ENCODE measurements at places on chromosomes 2 and 18.

DNA sequence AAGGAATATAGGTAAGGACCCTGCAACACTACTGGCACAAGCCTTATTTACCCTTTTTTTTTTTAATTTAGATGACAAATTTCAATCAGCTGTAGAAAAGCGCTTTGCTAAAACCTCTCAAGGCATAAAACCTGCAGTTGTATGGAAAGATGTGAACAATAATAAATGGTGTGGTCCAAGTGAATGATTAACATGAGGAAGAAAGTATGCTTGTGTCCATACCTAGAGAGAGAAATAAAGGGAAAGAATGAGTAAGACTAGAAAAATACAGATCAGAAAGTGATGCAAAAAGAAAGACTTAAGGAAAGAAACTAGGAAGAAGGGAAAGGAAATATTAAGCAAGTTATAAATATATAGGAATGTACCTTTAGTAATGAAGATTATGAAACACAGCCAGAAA is 119.2 kb upstream of the SCN7A start:
- DNase-seq, result no peak

- no peak for DNase-seq
These were observed 306.7 kb upstream of the SALL3 start for GRCh38 chr18:78672862-78673446.

- no peak for DNase-seq
These were observed 18.9 kb upstream of the SLC38A11 start for GRCh38 chr2:164974221-164974620.

GRCh38 chr2:109348671-109349502 is 219.9 kb downstream of the SH3RF3 start:
- no peak for DNase-seq

GRCh38 chr2:134273256-134273983 is 19.5 kb downstream of the MGAT5 start:
- DNase-seq, result no peak

DNA sequence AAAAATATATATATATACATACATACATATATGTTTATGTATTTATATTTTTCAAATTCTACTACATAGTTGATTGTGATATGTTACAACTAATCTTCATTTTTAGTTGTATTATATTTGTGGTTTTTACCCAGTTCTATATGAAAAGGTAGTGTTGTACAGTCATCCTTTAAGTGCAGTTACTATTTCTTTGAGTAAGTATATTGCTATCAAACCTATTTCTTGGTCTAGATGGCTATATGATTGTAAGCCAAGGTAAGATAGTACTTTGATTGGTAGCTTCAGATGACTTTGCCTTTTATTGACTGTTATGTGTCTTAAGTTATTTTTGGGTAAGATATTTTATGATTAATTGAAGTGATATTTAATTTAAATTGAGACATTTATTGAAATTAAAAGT is 89.6 kb downstream of the AGPS start:
- DNase-seq, result no peak

GRCh38 chr2:238914648-238915015 is 66.7 kb downstream of the TWIST2 start:
- no peak for DNase-seq

- no peak for DNase-seq
These were observed 85.4 kb downstream of the DYSF start for GRCh38 chr2:71538656-71539265.

DNA sequence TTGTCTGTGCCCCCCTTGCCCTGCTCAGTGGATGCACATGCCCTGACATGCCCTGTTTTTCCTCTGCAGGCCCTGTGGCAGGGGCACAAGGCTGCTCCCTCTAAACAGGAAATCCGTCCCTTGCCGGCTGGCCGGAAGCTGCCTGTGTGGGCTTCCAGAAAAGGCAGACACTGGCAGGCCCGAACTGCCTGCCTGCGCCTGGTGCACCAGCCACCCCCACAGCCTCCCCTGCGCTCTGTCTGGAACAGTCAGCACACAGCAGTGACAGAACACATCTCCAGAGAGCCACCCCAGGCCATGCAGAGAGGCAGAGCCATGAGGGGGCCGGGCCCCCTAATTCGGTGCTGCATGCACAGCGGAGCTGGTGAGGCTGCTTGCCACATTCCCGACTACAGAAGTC is 33.5 kb downstream of the LOXHD1 start:
- DNase-seq, result no peak

DNA sequence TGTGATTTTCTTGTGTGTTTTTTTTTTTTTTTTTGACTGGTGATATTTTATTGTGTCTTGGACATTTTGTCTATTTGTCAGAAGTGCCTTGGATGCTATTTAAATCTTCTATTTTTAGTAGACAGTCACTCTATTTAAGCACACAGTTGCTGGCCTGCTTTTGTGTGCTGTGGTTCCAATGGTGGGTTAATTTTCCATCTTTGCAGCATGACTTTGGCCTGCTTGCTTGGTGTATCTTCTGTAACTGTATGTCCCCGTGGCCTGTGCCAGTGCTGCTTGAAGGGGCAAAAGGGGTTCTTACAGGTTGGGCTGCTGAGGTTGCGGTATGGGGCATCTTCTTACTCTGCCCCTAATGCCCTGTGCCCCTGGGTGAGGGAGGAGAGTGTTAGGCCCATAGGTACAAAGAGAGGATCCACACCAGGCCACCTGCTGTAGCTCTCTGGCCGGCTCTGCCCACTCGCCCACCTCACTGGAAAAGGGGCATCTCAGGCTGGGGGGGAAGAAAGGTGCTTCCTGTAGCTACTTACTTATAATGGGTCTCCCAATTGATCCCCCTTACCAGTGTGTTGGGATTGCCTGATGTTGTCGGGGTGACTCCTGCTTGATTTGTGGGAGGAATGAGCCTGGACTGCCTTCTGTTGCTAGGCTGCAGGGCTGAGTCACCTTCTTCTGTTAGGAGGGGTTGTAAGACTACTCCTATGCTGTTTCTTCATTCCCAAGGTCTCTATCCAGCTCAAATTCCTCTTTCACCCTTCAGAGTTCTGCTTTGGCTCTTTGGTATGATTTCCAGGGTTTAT is 490.0 kb upstream of the HS6ST1 start:
- no peak for DNase-seq

DNA sequence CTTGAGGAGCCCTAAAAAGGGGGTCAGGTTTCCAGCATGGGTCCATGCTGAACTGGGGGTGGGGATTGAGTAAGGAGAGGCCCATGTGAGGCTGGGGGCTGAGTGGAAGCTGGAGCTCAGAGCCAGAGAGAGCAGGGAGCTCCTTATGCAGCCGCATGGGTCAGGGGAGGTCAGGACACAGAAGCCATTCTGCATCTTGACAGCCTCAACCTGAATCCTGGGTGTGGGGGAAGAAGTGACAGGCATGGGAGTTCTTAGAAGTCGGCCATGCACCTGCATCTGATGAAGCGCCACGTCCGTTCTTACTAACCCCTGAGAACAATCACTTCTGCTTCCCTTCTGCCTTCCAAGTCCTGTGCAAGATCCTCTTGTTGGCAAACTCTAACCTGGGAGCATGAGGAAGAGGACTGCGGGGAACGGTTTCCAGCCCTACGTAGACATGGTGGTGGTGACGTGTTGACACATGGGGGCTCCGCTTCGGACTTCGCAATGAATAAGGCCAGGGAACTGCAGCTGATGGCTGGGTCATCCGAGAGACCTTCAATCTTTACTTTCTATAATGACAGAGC is 22.3 kb downstream of the GNLY start:
- DNase-seq, result no peak

DNA sequence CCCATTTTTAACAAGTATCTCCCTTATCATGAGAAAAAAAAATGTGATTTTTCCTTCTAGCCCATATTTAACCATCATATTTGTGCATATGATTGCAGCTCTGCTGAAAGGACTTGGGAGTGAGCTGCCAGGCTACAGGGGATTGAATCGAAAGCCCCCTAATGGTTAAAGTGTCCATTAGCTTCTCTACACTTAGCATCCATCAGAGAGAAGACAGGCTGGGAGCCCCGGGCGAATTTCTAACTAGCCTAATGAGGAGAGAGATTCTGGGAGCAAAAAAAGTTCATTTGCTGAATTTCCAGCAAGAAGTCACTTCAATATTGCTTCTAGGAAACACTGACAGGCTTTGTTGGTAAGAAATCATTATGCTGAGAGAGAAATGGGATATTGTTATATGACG is 848.8 kb downstream of the TDRD15 start:
- no peak for DNase-seq

- no peak for DNase-seq
These were observed 1.9 kb downstream of the DNMT3A start for GRCh38 chr2:25339791-25340180.

- no peak for DNase-seq
These were observed 99.7 kb downstream of the SLC8A1 start for GRCh38 chr2:40352041-40352702.

- no peak for DNase-seq
These were observed 230.7 kb downstream of the KCNH7 start for GRCh38 chr2:162607915-162608314.

DNA sequence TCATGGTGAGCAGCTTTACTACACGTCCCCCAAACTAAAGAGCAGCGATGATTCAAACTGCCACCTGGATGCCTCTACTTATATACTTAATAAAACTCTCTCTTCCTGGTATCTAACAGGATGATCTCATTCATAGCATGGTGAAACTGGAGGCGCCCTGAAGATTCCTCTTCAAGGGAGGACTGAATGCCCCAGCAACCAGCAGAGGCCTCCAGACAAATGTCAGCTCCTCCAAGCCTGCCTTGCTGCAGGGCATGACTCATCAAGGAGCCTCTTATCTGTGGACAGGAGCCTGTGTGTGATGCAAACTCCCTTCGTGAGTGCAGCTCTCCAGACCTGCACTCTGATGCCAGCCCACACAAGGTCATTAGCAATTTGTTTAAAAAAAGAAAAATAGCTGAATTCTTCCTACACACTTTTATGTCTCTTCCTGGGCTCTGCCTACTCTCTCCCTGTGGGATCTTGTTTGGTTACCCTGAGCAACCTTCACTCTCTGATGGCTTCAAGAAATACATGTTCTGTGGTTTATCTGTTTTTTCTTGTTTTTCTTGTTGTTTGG is 30.2 kb downstream of the LONRF2 start:
- DNase-seq, result peak; percentile 41

DNA sequence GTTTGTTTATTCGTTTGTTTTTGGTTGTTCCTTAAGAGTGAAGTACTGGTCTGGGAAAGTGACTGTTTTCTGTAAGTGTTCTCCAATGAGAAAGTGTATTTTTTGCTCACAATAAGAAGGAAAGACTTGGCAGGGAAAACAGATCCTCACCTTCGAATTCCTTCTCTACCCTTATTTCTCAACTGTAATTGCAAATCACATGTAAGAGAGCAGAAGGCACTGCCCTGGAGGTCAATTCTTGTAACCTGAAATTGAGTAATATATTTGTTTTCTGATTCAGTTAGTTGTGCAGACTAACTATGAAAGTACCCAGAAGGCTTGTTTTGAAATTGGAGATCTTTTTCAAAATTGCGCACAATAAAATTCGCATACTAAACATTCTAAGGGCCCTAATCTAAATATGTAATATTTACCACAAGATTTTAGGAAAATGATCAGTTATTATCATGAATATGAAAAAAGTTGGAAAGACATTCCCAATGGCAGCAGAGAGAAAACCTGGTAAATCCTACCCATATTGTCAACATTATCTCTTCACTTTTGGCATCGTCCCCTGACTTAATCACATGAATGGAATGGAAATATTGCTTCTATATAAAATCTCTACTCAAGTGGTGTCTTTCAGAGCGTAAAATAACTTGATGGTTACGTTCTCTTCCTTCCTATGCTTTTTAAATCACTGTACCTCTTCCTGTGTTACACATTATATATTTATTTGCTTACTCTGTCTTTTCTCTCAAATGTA is 24.1 kb downstream of the TFPI start:
- DNase-seq, result no peak

- no peak for DNase-seq
These were observed 268.3 kb upstream of the SPRED2 start for GRCh38 chr2:65700720-65701119.

GRCh38 chr18:14978191-14978590 is 230.2 kb downstream of the ANKRD30B start:
- no peak for DNase-seq

- no peak for DNase-seq
These were observed 27.5 kb downstream of the TMEM178A start for GRCh38 chr2:39693245-39693644.

GRCh38 chr2:55176094-55176415 is 56.0 kb downstream of the CLHC1 start:
- DNase-seq, result no peak

DNA sequence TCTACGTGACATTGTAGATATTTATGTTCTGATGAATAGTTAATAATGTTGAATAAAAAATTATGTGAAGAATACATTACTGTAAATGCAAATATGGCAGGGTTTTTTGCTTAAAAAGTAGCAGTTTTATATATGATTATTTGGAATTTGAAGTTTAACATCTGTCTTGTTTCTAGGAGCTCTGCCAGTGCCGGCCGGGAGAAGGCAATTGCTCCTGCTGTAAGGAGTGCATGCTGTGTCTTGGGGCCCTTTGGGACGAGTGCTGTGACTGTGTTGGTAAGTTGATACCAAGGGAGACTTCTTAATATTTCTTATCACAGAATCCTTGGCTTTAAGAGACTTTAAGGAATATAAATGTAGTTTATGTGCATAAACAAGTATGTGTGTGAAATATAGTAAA is 25.2 kb downstream of the TWSG1 start:
- DNase-seq, result no peak

DNA sequence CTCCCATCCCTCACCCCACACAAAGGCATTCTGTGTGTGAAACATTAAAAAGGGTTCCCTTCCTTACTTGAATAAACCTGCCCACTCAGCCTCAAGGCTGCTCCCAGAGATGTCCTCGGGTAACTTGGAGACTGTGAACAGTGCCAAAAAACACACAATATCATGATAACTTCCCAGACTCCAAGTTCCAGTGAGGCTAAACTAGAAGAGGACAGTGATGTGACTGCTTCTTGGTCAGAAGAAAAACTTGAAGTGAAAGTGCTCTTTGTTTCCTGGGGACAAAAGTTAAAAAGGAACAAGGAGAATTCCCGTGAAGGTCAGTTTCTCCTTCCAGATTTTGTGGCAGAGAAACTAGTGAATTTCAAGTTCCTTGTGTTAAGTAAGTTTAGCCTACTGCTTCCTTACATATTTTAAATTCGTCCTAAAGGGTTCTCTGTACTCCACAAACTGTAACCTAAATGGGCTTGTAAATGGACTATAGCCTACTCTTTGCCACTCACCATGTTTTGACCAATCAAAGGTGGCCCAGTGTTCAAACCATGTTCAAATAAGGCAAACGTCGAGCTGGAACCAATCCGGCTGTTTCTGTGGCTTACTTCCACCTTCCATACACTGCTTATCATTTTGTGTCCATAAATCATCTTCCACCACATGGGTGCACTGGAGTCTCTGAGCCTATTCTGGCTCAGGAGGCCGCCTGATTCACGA is 20.4 kb downstream of the TPRKB start:
- no peak for DNase-seq

- no peak for DNase-seq
These were observed 33.6 kb upstream of the VWC2L start for GRCh38 chr2:214377286-214377624.
